ENCODE measurements at places on chromosomes 16 and 17. TPM values are rescaled to one million over a fixed set of nuclear protein-coding genes. Genes with fewer than 3 reads are reported as not detected.

PTGES3L gene
- not detected for total RNA-seq

PRSS53 gene
- 7.5 TPM for total RNA-seq

PPL gene
- 25.7 TPM for total RNA-seq

CCL8 gene
- not detected for total RNA-seq

TMIGD1 gene
- not detected for total RNA-seq

DNA sequence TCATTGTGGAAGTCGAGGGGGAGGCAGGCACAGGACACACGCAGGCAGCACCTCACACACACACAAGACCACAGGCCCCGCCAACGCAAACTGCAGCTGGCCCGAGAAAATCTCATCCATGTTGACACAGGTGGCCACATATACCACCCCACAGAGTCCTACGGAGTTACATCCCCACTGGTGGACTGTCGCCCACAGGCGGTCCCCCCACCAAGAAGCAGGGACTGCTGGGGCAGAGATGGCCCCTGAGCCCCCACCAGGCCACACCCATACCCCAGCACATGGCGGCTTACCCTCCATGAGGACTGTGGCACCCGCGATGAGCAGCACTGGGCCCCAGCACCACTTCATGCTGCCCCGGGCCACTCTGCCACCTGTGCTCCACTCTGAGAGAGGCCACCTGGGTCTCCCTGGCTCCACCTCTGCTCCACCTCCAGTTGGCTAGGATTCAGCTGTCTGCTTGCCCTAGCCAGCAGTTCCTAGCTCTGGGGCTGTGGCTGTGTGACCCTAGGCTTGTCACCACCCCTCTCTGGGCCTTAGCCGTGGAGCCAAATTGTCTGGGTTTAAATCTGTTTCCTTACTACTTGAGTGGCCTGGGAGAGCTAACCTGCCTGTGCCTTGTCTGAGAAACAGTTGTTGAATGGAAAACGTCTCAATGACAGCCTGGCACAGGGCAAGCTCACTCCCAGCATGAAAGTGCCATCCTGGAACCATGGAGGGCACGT, at the start of gene PRSS53:
Gene PRSS53 (minus strand): TSS at position 485 of the 725 bp plus-strand sequence. CDS start 134 bp downstream, at position 351.
- H3K36me3 ChIP-seq, result peaks cover 52% of the 10 kb centered on the region
- H3K27me3 ChIP-seq, result no peaks in the 10 kb centered on the region
- no peak for DNase-seq
- H3K4me3 ChIP-seq, result no peak within 1 kb of the TSS
- H3K27ac ChIP-seq, result no peak within 1 kb of the TSS
- H3K4me1 ChIP-seq, result no peaks in the 10 kb centered on the region

- no peaks in the 10 kb centered on the region for H3K36me3 ChIP-seq
- peak overlapping the region; percentile 66 for H3K4me3 ChIP-seq
- peaks cover 5% of the 10 kb centered on the region for H3K27me3 ChIP-seq
- H3K27ac ChIP-seq, result peak overlapping the region; percentile 3
These were observed 2.1 kb downstream of the FMNL1 start for GRCh38 chr17:45223539-45224528.

- no peaks in the 10 kb centered on the region for H3K4me1 ChIP-seq
- no peak overlapping the region for H3K4me3 ChIP-seq
- H3K36me3 ChIP-seq, result no peaks in the 10 kb centered on the region
- H3K27me3 ChIP-seq, result no peaks in the 10 kb centered on the region
- DNase-seq, result no peak
These were observed 62.2 kb downstream of the FBXL20 start for GRCh38 chr17:39339272-39339671.

- no peaks in the 10 kb centered on the region for H3K36me3 ChIP-seq
- no peaks in the 10 kb centered on the region for H3K4me1 ChIP-seq
- no peak overlapping the region for H3K4me3 ChIP-seq
- no peak overlapping the region for H3K27ac ChIP-seq
- DNase-seq, result no peak
- H3K27me3 ChIP-seq, result no peaks in the 10 kb centered on the region
These were observed 47.0 kb upstream of the FBXO47 start for GRCh38 chr17:39014044-39014794.

DNA sequence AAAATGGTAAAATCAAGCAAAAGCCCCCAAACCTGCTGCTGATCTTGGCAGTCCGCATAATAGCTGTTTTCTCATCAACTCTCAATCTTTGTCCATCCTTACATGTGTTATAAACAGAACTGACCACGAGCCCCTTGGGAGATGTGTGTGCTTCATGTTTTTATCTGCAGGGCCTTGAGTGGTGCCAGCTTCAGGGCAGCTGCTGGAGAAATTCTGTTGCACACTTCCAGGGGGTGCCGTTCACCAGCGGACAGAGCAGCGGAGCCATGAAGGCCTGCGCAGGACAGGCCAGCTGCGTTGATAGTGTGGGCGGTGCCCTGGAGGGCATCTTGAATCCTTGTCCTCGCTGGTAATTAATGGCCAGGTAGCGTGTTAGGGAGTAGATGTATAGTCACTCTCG, 20.1 kb downstream of the MPRIP start:
- no peak overlapping the region for H3K4me3 ChIP-seq
- H3K4me1 ChIP-seq, result peaks cover 32% of the 10 kb centered on the region
- H3K36me3 ChIP-seq, result peaks cover 4% of the 10 kb centered on the region
- no peaks in the 10 kb centered on the region for H3K27me3 ChIP-seq

DNA sequence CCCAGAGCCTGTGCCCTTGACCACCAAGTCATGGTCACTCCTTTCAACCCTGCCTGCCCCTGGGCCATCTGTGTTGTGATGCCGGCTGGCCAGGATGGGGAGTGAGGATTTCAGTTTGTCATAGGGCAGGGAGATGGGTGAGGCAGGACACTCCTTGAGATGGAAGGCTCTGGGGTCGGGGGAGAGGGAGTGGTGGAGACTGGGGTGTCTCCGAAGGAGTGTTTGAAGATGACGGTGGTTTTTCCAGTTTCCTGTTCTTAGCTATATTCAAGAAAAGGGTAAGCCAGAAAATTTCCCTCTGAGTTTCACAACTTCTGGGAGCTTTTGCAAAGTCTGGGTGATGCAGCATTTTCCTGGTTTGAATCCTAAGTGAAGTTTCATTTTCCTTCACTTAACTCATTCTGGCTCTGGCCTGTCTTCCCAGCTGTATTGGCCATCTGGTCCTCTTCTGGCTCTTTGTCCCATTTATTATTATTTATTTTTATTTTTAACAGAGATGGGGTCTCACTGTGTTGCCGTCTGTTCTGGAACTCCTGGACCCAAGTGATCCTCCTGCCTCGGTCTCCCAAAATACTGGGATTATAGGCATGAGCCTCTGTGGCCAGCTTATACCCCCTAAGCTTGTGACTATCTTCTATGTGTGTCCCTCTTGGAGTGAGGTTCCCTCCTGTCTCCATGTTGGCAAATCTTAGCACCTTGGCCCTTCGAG, 27.7 kb downstream of the ABCC1 start:
- no peaks in the 10 kb centered on the region for H3K36me3 ChIP-seq
- no peaks in the 10 kb centered on the region for H3K27me3 ChIP-seq
- H3K4me1 ChIP-seq, result peaks cover 66% of the 10 kb centered on the region

DNA sequence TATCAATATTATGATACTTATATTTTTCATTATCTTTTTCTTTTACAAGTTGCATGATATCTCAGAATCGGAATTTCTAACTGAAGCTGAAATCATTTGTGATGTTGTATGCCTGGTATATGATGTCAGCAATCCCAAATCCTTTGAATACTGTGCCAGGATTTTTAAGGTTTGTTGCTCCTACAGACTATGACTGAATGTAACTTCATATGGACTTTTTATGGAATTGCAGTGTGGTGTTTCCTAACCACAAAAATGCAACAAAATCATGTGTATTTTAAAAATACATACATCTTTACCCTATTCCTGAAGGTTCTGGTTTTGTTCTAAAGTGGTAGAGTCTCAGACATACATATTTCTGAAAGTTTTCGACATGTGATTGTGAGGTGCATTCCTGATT, 58.8 kb upstream of the RHBDL3 start:
- DNase-seq, result no peak
- no peak overlapping the region for H3K27ac ChIP-seq
- H3K27me3 ChIP-seq, result no peaks in the 10 kb centered on the region
- no peaks in the 10 kb centered on the region for H3K4me1 ChIP-seq
- H3K4me3 ChIP-seq, result no peak overlapping the region
- peaks cover 12% of the 10 kb centered on the region for H3K36me3 ChIP-seq

DNA sequence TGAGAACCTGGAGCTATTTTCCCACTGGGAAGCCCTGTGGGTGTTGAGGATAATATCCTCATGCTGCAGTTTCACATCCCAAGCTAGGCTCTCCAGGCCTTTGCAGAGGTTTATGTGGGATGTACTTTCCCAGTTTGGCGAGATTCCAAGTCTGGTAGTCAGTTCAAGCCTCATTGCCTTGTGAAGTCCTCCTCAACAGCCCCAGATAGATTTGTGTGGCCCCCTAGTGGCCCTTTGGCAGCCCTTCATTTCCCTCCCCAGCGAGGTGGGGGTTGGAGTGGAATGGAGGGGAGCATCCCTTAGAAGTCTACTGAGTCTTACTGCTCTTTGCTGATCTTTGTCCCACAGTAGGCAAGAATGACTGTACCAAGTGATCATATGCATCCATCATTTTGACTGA, 137.9 kb downstream of the CDH11 start:
- H3K27me3 ChIP-seq, result no peaks in the 10 kb centered on the region
- H3K4me1 ChIP-seq, result no peaks in the 10 kb centered on the region
- DNase-seq, result no peak
- H3K36me3 ChIP-seq, result peaks cover 24% of the 10 kb centered on the region
- H3K4me3 ChIP-seq, result no peak overlapping the region
- H3K27ac ChIP-seq, result no peak overlapping the region

Measured in ascending aorta (tissue), 2 donors.